ENCODE measurements at places on chromosomes 4 and X. TPM values are rescaled to one million over a fixed set of nuclear protein-coding genes. Genes with fewer than 3 reads are reported as not detected.

DNA sequence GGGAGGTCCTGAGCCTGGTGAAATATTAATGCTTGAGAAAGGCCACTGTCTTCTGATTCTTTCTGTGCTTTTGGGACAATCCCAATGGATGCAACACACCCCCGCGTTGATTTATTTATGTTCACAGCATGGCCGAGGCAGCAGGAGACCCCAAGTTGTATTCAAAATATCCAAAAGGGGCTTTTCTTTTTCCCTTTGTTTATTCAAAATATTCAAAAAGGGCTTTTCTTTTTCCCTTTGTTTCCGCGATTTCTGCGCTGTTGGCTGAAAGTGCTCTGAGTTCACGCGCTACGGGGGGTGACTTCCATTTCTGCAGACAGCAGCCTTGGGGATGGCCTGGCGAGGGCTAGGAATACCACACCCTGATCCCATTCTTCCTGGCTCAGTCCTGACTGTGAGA, 59.5 kb upstream of the PPP2R3B start:
- DNase-seq, result no peak

GRCh38 chr4:12573716-12574115, 910.4 kb downstream of the RAB28 start:
- DNase-seq, result no peak

DNA sequence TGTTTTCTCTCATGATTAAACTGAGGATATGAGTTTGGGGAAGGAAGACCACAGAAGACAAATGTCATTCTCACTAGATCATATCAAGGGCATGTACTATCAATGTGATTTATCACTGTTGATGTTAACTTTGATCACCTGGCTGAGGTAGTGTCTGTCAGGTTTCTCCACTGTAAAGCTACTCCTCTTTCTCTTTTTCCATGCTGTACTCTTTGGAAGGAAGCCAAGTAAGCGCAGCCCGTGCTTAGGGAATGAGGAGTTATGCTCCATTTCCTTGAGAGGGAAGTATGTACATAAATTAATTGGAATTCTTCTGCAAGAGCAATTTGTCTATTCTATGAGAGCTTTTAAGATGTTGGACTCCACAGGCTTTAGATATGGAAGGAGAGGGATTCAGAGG, 4.0 kb upstream of the KANTR start:
- no peak for DNase-seq

DNA sequence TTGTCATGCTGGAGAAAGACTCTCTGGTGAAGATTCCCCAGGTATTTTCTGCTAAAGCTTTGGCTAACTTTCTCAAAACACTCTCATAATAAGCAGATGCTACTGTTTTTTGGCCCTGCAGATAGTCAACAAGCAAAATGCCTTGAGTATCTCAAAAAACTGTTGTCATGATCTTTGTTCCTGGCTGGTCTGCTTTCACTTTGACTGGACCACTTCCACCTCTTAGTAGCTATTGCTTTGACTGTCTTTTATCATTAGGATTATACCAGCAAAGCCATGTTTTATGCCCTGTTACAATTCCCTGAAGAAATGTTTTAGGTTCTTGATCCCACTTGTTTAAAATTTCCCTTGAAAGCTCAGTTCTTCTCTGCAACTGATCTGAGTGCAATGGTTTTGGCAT, 231.5 kb downstream of the SLC7A11 start:
- DNase-seq, result no peak

- no peak for DNase-seq
Observed at GRCh38 chr4:141376769-141377168, 156.1 kb downstream of the ZNF330 start.

GRCh38 chr4:6957994-6958393, 48.4 kb downstream of the TBC1D14 start:
- no peak for DNase-seq

GRCh38 chrX:8813036-8813435, 11.9 kb upstream of the FAM9A start:
- DNase-seq, result no peak

GRCh38 chrX:132861076-132861475, 97.4 kb downstream of the HS6ST2 start:
- no peak for DNase-seq

DNA sequence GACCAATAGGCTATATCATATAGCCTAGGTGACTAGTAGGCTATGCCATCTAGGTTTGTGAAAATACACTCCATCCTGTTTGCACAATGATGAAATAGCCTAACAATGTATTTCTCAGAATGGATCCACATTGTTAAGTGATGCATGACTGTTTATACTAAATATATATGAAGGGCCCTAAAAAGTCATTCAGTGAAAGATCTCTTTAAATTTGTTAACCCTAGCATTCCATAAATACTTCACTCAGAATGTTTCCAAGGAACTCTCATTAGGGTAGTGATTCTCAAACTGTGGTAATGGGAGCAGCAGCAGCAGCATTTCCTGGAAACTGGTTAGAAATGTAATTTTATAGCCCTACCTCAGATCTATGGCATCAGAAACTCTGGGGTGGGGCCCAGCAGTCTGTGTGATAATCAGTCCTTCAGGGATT, 74.9 kb downstream of the PRRG1 start:
- DNase-seq, result no peak

- DNase-seq, result peak; percentile 49
Observed at GRCh38 chrX:15761564-15762191, 23.6 kb downstream of the CA5B start.

The FOXR2 gene
- not detected for total RNA-seq

The DUX4 gene
- total RNA-seq, result not detected

The RAB40AL gene
- not detected for total RNA-seq

The TMSB15C gene
- total RNA-seq, result 2.7 TPM

The FRAS1 gene
- not detected for total RNA-seq

The SEPSECS gene
- total RNA-seq, result 13.3 TPM

All from activated CD4-positive, alpha-beta memory T cell treated with anti-CD3 and anti-CD28 coated beads for 36 hours (primary cell).